CD4-positive, alpha-beta T cell treated with Interleukin-15 for 1 hour (primary cell): ENCODE measurements at places on chromosomes 5 and 9.

DNA sequence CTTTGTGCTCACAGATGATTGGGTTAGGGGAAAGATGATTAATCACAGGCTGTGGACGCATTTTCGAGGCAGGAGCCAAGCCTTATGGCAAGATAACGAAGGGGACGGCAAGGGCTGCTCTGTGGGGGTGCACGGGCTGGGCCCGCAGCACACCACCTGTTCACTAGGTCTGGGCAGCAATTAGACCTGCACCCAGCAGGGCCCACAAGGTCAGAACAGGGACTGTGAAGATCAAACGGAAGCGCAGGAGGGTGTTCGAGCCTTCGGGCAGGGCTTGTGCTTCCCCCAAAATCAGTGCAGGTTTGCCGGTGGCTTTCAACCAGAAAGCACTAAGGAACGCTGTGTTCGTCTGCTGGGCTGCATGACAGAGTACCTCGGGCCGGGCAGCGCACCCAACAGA lies 73.7 kb downstream of the UBE2QL1 start:
- DNase-seq: no peak

- DNase-seq: no peak
Measured at GRCh38 chr9:26157411-26157810, 479.2 kb upstream of the TUSC1 start.

GRCh38 chr5:56520986-56521730 lies 288.0 kb upstream of the ANKRD55 start:
- DNase-seq: no peak

- DNase-seq: no peak
Measured at GRCh38 chr5:98428806-98429205, 344.7 kb upstream of the RGMB start.

DNA sequence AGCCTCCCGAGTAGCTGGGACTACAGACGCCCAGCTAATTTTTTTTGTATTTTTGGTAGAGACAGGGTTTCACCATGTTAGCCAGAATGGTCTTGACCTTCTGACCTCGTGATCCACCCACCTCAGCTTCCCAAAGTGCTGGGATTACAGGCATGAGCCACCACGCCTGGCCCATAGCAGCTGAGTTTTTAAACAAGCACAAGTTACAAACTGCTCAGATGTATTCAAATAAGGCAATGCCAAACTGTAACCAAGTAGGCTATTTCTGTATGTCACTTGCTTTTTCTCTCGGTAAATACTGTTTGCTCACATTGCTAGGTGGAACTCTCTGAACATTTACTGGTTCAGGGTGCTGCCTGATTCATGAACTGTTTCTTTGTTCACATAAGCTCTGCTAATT lies 799.3 kb upstream of the NUDT12 start:
- DNase-seq: no peak

DNA sequence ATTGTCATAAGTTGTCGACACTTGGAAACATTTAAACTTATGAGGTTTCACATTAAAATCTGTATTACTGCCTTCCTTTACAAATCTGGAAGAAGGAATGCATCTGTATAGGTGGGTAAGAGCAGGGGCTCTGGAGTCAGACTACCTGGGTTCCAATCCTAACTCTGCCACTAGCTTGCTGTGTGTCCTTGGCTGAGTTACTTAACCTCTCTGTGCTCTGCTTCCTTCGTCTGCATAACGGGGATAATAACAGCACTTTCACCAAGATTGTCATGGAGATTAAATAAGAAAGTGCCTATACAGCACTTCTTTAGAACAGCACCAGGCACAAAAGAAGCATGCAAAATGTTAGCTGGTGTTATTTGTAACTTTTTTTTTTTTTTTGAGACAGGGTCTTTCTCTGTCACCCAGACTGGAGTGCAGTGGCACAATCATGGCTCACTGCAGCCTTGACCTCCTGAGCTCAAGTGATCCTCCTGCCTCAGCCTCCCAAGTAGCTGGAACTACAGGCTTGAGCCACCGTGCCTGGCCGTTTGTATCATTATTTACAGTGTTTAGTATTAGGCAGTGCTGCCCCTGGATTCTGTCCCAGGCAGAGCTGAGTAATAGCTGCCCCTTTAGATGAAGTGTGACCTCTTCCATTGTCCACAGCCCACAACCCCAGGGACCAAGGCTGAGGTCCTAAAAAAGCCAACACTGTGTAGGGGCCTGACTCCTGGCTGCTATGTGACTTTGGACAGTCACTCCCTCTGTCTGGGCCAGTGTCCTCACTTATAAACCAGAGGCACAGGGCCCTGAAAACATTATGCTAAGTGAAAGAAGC lies 25.4 kb upstream of the TTLL11 start:
- no peak for DNase-seq

- DNase-seq: no peak
Measured at GRCh38 chr9:120324996-120325642, 254.8 kb downstream of the CDK5RAP2 start.

DNA sequence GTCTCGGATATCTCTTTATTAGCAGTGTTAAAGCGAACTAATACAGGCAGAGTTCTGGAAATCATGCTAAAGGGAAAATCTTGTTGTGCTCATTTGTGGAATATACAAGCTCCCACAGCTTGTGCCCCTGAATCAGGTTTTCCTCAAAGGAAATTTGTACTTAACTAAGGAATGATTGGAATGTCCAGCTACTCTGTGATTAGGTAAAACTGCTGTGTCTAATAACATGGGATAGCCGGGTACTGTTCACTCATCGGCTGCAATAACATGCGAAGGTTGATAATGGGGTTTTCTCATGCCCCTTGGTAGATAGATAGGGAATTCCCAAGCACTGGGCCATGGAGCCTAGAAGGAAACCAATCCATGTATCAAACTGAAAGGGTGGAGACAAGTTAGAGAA lies 306.7 kb downstream of the NR2F1-AS1 start:
- DNase-seq: no peak

DNA sequence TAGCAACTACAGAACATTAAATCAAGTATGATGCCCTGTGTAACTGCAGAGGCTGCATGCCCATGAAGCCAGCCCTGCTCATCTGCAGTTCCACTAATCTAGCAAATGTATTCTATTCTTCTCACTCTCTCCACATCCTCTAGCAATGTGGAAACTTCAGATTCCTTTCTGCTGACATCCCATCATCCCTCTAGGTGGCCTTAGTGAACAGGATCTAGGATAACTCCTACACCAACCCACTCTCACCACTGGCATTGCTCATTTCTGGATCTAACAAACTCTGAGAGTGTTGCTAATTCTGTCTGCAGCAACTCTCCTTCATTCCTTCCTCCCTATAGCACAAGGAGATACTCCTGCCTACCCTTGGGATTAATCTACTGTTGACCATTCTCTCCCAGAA lies 80.8 kb downstream of the FAM81B start:
- DNase-seq: no peak

- DNase-seq: no peak
Measured at GRCh38 chr9:10706788-10707187, 94.0 kb upstream of the PTPRD start.

- no peak for DNase-seq
Measured at GRCh38 chr5:58085800-58086199, 374.1 kb downstream of the PLK2 start.
